ENCODE measurements at places on chromosomes 2 and 18.

DNA sequence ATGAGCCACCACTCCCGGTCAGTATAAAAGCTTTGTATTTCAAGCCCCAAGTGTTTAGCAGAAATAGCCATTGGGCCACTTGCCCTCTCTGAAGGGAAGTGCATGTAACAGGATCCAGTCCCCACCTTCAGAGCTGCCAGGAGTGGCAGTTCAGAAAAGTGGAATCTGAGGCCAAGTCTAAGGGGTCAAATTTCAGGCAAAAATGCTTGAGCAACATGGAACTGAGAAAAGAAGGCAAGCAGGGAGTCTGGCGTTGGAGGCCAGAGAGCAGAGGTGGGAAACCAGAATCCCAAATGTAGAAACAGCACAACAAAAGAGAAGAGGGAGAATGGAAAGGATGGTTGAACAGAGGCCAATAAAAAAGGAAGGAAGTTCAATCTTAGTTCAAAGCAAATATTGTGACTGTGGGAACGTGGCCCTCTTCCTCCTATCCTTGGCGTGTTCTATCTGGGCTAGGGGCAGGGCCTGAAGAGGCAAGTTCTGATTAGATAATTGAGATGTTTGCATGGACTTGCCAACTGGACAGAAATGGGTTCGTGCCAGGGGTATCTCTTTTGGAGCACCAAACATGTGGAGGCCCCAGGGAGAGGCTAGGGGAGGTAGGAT lies 102.2 kb downstream of the AP1S3 start:
- no peak for DNase-seq

GRCh38 chr2:41622301-41622700 lies 425.5 kb upstream of the PKDCC start:
- DNase-seq: no peak

GRCh38 chr2:44705876-44706480 lies 235.5 kb upstream of the SIX3 start:
- no peak for DNase-seq

- no peak for DNase-seq
These were observed 242.5 kb downstream of the RPIA start for GRCh38 chr2:88933980-88934379.

DNA sequence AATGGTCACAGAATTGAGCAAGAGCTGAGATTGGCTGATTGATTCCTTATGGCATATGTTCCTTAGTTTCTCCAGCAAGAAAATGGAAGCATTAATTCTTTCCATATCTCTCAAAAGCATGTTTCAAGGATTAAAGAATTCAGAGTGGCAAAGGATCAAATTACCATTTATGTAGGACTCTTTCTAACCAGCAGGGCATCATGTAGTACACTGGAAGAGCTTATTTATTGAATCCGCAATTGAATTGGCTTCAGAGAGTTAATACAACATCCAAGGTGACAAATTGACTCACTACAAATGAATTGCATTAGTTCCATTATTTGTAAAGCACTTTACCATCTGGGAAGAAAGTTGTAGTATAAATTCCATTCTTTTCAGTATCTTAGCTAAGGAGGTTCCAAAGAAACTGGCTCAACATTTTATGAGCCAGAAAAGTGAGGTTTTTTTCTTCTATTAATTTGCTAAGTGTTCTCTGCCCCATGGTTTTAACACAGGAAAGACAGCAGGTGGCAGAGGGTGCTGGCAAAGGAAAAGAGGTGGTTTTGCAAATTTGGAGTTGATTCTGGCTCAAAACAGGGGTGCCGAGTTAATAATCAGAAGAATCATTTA lies 409.9 kb downstream of the MTX2 start:
- DNase-seq: no peak

DNA sequence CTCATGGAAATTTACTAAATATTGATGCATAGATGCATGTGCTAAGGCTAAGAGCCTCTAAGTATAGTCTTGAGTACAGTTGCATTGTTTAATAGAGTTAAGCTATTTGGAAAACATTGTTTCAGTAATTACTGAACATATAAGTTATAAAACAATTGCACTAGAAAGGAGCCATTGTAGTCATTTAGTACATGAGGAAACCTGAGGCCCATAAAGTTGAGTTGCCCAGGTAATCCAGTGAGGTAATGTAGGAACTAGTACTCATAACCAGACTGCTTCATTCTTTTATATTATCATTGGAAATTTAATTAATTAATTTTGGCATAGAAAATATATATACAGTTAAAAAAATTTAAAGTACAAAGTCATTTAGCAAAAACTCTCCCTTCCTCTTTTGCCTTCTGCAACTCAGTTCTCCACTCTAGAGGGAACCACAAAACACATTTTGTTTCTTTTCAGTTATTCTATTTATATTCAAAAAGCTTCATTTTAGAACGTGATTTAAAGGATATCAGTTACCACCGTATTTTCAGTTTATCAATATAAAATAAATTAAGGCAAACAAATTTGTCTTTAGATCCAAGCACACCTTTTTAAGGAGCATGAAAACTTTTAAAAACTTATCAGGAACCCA lies 27.8 kb upstream of the TBR1 start:
- DNase-seq: no peak

- DNase-seq: no peak
These were observed 429.3 kb downstream of the TGIF1 start for GRCh38 chr18:3879114-3879835.

- DNase-seq: no peak
These were observed 12.9 kb downstream of the IGFBP2 start for GRCh38 chr2:216646116-216646515.

- no peak for DNase-seq
These were observed 122.5 kb downstream of the PLA2R1 start for GRCh38 chr2:159939946-159940345.

DNA sequence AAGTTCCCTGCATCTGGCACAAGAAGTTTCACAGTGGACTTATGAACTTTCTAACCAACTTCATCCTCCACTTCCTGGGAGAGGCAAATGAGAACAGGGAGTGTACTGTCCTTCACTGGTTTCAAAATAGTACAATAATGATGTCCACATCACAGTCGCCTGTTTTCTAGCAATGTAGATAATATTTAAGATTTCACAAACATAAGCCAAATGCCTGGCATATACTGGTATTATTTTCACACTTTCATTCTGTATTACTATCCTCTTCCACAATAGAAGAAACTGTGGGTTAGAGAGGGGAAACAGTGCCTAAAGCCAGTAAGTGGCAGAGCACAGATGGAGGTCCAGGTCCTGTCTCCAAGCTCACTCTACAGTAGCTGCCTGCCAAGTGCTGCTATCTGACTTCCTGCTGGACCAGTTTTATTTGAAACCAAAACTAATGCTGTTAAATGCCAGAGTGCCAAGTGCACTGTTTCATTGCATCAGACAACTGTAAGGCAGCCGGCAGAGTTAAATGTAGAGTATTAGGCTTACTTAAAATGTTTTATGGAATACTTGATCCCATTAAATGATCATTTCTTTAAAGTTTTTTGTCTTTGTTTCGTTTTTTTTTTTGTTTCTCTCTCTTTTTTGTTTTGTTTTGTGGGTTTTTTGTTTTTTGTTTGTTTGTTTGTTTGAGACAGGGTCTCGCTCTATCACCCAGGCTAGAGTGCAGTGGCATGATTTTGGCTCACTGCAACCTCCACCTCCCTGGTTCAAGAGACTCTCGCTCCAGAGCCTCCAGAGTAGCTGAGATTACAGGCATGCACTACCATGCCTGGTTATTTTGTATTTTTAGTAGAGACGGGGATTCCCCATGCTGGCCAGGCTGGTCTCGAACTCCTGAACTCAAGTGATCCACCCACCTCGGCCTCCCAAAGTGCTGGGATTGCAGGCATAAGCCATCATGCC lies 15.1 kb downstream of the COBLL1 start:
- DNase-seq: no peak

DNA sequence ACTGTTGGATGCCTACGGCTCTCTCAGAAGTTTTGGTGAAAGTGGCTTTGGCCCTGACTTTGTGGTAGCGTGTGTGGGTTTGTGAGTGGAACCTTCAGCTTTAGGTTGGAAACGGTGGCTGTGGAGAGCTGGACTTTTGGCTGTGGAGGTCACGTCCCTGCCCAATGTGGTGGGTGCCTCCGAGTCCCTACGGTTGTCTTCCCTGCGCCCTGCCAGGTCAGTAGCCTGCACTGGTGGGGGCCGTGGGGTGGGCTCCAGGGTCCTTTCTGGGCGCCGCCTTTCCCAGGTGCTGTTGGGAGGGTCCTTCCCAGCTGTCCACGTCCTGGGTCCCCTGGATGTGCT lies 11.1 kb downstream of the COLEC11 start:
- no peak for DNase-seq

- no peak for DNase-seq
These were observed 17.0 kb upstream of the RBMS1 start for GRCh38 chr2:160510617-160511016.

- peak; percentile 68 for DNase-seq
These were observed 18.6 kb upstream of the NCL start for GRCh38 chr2:231482806-231483391.

DNA sequence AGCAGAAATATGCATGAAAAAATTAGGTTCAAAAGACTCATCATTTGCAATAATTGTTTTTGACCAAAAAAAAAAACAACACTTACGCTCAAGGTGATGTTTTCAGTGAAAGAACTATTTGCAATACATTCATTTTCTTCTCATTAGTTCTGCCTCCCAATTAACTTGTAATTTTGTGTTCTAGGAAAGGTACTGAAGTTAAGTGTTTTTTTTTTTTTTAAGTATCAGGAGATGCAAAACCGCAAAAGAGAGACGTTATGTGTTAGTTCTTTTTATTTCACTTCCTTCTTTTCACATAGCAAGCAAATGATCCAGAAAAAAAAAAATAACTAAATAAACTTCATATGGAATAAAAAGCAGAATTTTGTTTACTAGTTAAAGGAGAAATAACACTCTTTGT lies 735.2 kb upstream of the GCFC2 start:
- no peak for DNase-seq

All from H54 (cell line).